ENCODE measurements at places on chromosomes 6 and 20. TPM values are rescaled to one million over a fixed set of nuclear protein-coding genes. Genes with fewer than 3 reads are reported as not detected.

The TMEM239 gene
- total RNA-seq, result not detected

The TFAP2C gene
- total RNA-seq, result not detected

The KHDC1 gene
- 7.7 TPM for total RNA-seq

The PRL gene
- not detected for total RNA-seq

The GSTA3 gene
- total RNA-seq, result not detected
